ENCODE measurements at places on chromosomes 4 and X.
A peak's percentile ranks its signal among the peaks of the same experiment; 100 is the strongest.

- DNase-seq: no peak
These were observed 5.7 kb upstream of the DGAT2L6 start for GRCh38 chrX:70171624-70172023.

DNA sequence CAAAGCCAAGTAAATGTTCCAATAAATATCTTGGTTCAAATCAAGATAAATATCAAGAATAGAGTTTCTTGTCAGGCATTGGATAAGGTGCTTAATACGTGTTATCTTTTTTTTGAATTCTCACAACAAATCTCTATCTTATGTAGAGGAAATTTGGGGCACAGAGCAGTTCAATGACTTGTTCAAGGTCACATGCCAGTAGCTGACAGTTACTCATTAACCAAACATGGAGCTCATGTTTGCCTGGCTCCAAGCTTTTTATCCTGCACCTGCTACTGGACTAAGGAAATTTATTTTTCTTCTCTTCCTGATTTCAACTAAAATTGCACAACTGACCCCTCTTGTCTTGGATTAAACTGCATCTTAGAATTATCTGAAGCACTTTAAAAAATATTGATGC lies 76.3 kb downstream of the ATP10D start:
- DNase-seq: no peak

- DNase-seq: no peak
These were observed 109.2 kb upstream of the OTUD4 start for GRCh38 chr4:145289403-145290076.

- peak; percentile 51 for DNase-seq
These were observed at the start of gene RGS12 for GRCh38 chr4:3292571-3293400. RGS12 (plus strand) TSS chr4:3293021; CDS start chr4:3316171, 23,150 bp downstream.

DNA sequence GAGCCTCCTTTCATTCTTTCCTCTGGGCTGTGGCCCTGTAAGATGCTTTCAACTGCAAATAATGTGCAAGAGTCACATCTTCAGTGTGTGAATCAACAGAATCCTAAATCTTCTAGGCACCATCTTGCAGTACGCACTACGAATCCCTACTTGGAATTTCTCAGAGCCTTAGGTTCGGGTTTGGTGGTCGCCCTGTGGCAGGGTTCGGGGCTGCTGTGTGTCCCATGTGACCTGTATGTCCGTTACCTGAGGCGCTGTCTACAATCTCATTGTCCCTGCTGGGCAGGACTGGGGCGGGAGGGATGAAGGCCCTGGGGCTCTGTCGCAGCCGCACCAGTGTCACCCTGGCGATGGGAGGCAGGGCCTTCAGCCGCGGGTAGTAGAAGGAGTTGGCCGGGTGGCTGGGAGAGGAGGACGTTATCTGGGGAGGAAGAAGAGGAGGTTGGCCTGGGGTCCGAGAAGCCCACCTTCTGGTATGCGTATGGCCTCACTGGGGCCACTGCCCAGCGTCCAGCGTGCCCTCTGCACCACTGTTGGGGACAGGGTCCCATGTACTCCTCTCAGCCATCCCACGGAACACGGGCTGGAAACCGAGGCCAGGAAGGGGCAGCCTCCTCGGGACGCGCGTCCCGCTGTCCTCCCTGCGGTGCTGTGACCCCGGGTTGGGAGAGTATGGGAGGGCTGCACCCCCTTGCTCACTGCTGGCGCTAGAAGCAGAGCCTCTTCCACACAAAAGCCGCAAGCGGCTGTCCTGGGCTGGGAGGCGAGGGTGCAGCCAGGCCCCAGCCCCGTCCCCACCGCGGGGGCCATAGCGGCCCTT lies 2.0 kb downstream of the SPON2 start:
- no peak for DNase-seq

DNA sequence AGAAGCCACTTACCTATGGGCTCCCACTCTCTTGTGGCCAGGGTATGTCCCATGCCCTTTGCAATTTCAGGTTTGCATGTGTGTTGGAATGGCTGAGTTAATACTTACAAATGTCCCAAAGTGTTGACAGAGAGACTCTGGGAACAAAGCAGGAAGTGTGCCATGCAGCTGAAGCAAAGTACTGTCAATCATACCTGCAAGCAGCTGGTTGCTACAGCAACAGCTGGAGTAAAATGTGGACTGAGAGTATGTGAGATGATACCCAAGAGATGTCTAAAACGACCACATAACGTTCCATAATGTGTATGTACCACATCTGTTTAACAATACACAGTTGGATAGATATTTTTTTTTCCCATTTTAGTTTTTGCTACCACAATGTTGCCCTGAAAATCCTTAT lies 82.8 kb upstream of the CAMK2D start:
- DNase-seq: no peak

GRCh38 chrX:12814420-12814819 lies 23.2 kb downstream of the PRPS2 start:
- DNase-seq: no peak

GRCh38 chrX:115226929-115227328 lies 7.0 kb downstream of the LRCH2 start:
- no peak for DNase-seq

- DNase-seq: no peak
These were observed 52.7 kb upstream of the BCOR start for GRCh38 chrX:40150503-40150902.

DNA sequence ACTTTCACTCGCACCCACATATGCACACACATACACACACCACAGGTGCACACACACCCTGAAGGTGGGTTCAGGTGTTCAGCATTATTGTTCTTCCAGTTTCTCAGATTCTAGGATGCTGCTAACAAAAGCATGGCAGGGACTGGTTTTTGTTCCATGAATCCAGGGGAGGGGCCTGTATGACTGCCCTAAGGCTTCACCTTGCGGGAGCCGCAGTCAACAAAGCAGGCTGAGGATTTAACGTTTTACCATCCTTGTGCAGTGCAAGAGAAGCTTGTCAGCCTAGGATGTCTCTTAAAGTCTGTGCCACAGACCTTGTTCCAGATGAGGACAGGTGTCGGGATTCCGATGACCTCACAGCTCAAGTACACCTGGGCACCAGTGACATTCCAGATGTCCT lies 61.8 kb downstream of the POLR2B start:
- DNase-seq: no peak

GRCh38 chrX:150007356-150007755 lies 69.1 kb upstream of the EOLA2 start:
- no peak for DNase-seq

- DNase-seq: no peak
These were observed 1469.0 kb downstream of the PCDH7 start for GRCh38 chr4:32189130-32189529.

DNA sequence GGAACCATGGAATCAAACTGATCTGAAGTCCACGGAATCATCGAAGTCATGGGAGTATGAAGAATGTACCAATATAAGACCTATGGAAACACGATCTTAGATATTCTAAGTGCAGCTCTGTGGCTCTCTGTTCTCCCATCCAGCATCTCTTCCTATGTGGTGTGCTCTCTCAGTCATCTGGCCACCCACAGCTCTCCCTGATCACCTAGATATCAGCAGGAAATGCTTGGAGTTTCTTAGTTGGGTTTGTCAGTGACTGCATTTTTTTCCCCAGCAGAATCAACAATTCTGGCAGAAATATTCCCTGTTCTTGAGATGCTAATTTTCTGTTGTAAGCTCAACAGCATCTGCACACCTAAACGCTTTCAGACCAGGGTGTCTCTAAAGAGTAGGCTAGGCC lies 94.1 kb downstream of the GC start:
- DNase-seq: no peak

DNA sequence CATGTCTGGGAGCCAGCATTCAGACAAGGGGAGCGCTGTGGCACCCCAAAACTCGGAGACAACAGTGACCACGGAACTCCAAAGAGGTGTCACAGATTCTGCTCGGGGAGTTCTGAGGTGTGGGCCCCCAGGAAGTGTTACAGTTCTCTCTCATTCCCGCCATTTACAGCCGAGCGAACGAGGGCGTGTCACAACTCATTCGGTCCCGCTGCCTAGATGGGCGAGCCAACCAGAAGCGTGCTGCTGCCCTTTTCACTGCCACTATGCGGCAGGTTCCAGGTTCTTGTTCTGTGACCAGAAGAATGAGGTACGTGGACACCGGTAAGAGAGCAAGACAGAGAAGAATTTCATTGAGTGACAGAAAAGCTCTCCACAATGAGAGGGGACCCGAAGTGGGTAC lies 1370.6 kb upstream of the AGA start:
- DNase-seq: no peak

- no peak for DNase-seq
These were observed 2677.7 kb downstream of the ARAP2 start for GRCh38 chr4:33566649-33567048.

DNA sequence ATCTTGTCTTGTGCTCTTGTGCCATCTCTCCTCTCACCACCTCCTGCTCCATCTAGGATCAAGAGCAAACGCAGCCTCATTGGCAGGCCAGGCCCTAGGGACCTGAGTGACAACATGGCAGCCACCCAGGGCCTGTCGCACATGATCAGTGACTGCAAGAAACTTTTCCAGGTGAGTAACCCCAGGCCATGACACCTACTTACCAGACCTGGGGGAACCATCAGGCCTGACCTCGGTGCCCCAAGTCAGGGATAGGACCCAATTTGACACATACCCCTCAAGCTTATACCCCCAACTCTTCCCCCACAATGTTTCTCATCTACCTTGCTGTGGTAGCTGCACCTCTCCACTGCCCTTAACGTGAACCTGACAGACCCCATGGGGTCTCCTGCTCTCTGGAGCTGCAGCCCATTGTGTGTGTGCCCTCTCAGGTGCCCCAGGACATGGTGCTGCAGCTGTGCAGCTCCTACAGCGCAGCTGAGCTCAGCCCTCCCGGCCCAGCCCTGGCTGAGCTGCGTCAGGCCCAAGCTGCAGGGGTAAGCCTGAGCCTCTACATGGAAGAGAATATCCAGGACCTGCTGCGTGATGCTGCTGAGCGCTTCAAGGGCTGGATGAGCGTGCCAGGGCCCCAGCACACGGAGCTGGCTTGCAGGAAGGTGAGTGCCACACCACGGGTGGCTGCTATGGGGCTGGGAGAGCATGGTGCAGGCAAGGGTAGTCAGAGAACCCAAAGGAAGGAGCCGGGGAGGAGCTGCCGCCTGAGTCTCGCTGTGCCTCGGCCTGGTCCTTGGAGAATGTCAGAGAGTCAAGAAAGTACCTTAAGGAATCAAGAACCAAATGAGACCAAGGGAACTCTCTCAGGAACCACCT lies 74.8 kb downstream of the STARD8 start:
- no peak for DNase-seq

DNA sequence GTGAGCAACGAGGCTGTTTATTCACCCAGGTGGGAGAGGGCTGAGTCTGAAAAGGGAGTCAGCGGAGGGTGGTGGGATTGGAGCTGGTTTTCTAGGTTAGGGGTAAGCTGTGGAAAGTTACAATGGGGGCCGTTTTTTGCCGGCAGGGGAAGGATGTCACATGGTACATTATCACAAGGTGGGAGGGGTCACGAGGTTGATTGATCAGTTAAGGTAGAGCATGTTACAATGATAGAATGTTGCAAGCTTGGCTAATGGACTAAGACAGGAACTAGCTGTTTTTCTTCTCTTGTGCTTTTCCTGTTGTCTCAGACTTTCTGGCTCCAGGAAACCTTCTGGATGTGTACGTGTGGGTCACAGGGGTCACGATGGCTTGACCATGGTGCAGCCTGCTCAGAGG lies 536.3 kb upstream of the HTR2C start:
- no peak for DNase-seq

DNA sequence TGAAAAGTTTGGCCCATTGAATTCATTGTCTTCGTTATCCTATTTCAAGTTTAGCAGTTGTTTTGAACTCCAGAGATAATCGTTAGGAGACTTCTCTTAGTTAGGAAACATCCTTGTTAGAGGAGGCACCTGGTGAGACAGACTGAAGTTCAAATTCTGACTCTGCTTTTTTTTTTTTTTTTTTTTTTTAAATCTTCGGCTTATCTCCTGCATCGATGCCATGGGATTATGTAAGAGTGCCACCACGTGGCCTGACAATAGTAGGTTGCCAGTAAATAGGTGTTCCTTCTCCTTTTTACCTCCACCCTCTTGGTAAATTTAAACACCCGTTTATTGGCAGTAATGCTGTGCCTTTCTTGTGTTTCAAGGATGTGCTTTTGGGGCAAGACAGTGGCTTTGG lies 149.3 kb downstream of the SOWAHB start:
- no peak for DNase-seq

DNA sequence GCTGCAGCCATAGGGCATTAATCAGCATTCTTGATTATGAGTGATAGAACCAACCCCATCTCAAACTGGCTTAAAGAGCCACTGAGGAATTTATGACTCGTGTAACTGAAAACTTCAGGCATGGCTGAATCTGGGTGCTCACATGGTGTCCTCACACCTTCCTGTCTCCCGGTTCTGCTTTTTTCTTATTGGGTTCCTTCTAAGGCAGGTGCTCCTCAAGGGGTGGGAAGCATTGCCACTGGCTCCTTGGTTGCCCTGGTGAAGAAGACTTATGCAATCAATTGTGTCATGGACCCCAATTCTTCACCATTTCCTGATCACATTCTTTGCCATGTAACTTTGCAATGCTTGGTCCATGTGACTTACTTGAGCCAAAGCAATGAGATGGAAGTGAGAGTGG lies 4.3 kb upstream of the ZCCHC4 start:
- DNase-seq: no peak

DNA sequence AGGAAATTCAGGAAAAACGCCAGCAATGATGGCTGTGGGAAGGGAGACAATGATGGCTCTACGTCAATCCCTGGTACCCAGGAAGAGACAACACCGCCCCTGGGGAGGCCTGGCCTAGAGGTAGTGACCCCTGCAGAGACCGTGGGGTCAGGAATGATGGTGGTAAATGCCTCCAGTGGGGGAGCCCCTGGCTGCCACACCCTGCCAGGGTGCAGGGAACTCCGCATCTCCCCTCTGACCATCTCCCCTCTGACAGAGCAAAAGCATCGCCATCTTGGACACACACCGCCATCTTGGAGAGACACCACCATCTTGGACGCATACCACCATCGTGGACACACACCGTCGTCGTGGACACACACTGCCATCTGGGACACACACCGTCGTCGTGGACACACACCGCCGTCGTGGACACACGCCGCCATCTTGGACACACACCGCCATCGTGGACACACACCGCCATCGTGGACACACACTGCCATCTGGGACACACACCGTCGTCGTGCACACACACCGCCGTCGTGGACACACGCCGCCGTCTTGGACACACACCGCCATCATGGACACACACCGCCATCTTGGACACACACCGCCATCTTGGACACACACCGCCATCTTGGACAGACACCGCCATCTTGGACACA lies 9.9 kb downstream of the ASMTL start:
- no peak for DNase-seq

GRCh38 chr4:168880811-168881595 lies 129.1 kb downstream of the CBR4 start:
- no peak for DNase-seq

- DNase-seq: no peak
These were observed 270.1 kb upstream of the LDB2 start for GRCh38 chr4:17168571-17168970.

DNA sequence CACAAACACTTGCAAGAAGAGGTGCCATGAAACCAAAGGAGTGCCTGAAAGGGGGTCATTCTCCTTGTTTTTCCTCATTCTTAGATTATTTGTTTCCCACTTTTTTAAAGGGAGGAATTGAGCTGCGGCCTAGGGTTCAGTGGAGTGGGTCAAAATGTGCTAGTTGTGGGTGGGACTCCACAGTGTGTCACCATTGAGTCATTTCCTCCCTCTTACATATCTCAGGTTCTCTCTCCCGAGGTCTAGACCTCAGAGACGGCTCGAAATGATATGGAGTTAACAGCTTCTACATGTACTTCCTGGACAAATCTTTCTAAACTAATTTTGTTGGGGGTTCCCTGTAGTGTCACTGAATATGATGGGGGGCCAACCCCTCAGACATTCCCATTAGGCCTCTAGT lies 328.4 kb upstream of the SPANXN1 start:
- DNase-seq: no peak
